ENCODE measurements at places on chromosomes 5 and 9. TPM values are rescaled to one million over a fixed set of nuclear protein-coding genes. Genes with fewer than 3 reads are reported as not detected.

DNA sequence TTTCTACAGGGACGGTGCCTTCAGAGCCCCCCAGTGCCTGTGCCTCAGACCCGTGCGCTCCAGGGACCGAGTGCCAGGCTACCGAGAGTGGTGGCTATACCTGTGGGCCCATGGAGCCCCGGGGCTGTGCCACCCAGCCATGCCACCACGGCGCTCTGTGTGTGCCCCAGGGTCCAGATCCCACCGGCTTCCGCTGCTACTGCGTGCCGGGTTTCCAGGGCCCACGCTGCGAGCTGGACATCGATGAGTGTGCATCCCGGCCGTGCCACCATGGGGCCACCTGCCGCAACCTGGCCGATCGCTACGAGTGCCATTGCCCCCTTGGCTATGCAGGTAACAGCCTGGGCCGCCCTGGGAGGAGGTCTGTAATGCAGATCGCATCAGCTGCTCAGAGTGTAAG lies 6.9 kb downstream of the CRB2 start:
- no peak for DNase-seq

DNA sequence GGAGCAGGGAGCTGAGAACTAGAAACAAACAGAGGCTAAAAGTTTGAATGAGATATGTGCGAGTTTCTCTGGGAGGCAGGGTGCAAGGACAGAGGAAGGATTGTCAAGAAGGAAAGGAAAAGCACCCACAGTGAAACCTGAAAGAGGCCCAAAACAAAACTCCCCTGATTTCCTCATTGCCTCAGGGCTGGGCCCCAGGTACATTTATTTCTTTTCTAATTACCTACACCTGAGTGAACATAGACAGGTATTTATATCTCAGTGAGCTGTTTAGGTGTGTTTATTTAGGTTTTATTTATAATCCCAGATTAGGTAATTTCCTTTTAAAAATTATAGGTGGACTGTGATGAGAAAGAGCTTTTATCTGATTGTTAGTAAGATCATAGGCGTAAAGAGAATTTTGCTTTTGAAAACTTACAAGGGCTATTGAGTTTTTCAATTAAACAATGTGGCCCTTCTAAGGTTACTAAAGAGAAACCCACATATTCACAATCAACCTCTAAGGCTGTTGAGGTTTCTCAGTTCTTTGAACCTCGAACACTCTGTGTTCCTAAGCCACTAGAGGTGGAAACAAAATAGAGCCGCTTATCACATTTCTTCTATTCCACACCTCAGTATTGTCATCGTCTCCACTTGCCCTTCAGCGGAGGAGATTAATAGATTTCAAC lies 344.8 kb downstream of the ZNF608 start:
- DNase-seq = no peak

DNA sequence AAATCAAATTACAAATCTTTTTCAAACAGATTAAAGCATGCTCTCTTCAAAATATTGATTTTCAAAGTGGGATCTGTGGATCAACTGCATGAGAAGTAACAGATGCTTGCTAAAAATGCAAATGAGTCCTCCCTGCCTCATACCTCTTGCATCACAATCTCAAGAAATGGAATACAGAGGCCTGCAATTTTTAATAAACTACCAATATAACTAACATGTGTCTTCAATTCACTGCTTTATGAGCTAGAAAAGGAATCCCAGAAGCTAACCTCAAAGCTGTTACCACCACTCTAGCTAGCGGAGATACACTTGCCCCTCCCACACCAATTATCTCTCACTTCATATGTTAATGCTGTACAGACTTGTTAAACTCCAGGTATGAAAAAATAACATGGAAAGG lies 9.6 kb downstream of the OR13C5 start:
- DNase-seq = no peak

GRCh38 chr9:7784472-7784871 lies 15.1 kb downstream of the DMAC1 start:
- DNase-seq = no peak

The TMEM232 gene
- 1.7 TPM for total RNA-seq
